Endothelial cell (in vitro differentiated cells): ENCODE measurements at places on chromosomes 1 and 21. TPM values are rescaled to one million over a fixed set of nuclear protein-coding genes. Genes with fewer than 3 reads are reported as not detected.

The SYCP1 gene
- not detected for total RNA-seq

The BNIPL gene
- 1.5 TPM for total RNA-seq

The CDA gene
- 1.1 TPM for total RNA-seq

The ERRFI1 gene
- 16.5 TPM for total RNA-seq

The NHLH2 gene
- 2.3 TPM for total RNA-seq

The KCNE1 gene
- total RNA-seq = 0.26 TPM

The CENPF gene
- 20.8 TPM for total RNA-seq

The CELA3B gene
- total RNA-seq = not detected

The SH2D1B gene
- total RNA-seq = not detected

The ADORA1 gene
- 16.3 TPM for total RNA-seq

The ERO1B gene
- total RNA-seq = 6.8 TPM

The TTC34 gene
- 0.82 TPM for total RNA-seq

The ARMH1 gene
- 4.1 TPM for total RNA-seq

The TNNT2 gene
- total RNA-seq = 3.3 TPM

The CRABP2 gene
- total RNA-seq = 9.5 TPM

The LMX1A gene
- not detected for total RNA-seq

The AKIRIN1 gene
- 81.3 TPM for total RNA-seq

The AMIGO1 gene
- total RNA-seq = 1.2 TPM

The FTCD gene
- total RNA-seq = 1.5 TPM

The SLC30A2 gene
- not detected for total RNA-seq

The MYOC gene
- not detected for total RNA-seq

The ETV3L gene
- not detected for total RNA-seq

The LCE1D gene
- total RNA-seq = not detected

The TSTD1 gene
- total RNA-seq = 14.2 TPM

The RAP1GAP gene
- total RNA-seq = 0.56 TPM

The SLC6A9 gene
- 2.8 TPM for total RNA-seq

The ELF3 gene
- 0.56 TPM for total RNA-seq

The S100A14 gene
- total RNA-seq = not detected

The TCHHL1 gene
- total RNA-seq = not detected

The UMODL1 gene
- total RNA-seq = not detected

The ZNF644 gene
- 67.1 TPM for total RNA-seq

The SPRR3 gene
- total RNA-seq = not detected

The MAP10 gene
- total RNA-seq = 4.9 TPM

The CR1L gene
- 48.0 TPM for total RNA-seq

The C4BPA gene
- not detected for total RNA-seq

The OXCT2 gene
- total RNA-seq = 0.36 TPM

The USH2A gene
- total RNA-seq = not detected

The RGS8 gene
- not detected for total RNA-seq

The FCRL4 gene
- total RNA-seq = not detected

The EPHB2 gene
- 10.7 TPM for total RNA-seq

The OR14K1 gene
- not detected for total RNA-seq

The GPR161 gene
- 40.9 TPM for total RNA-seq

The AMY2A gene
- total RNA-seq = not detected

The PTGFRN gene
- 23.7 TPM for total RNA-seq

The SLC9C2 gene
- 0.51 TPM for total RNA-seq

The CNIH3 gene
- 4.7 TPM for total RNA-seq

The CFAP74 gene
- not detected for total RNA-seq

The MYBPH gene
- total RNA-seq = not detected

The ACTA1 gene
- total RNA-seq = 1.5 TPM

The AGT gene
- total RNA-seq = not detected

The PARP1 gene
- total RNA-seq = 131 TPM

The LAMC2 gene
- total RNA-seq = 2.3 TPM

The DAB1 gene
- total RNA-seq = 19.1 TPM

The PRRX1 gene
- not detected for total RNA-seq

The OR6K3 gene
- total RNA-seq = not detected

The AK5 gene
- not detected for total RNA-seq

The DCLRE1B gene
- 11.8 TPM for total RNA-seq
